Activated naive CD8-positive, alpha-beta T cell treated with anti-CD3 and anti-CD28 coated beads, Interleukin-2, amount 50 U/mL, for 24 hours (primary cell): ENCODE measurements at places on chromosomes 7 and 10.
A peak's percentile ranks its signal among the peaks of the same experiment; 100 is the strongest.

GRCh38 chr10:80260295-80261243 is 28.9 kb downstream of the MAT1A start:
- DNase-seq, result peak; percentile 42

GRCh38 chr10:95451568-95452524 is 109.3 kb downstream of the SORBS1 start:
- no peak for DNase-seq

GRCh38 chr10:50623663-50624412 is at the start of gene SGMS1:
TSS of gene SGMS1 (minus strand) at chr10:50623956. CDS start at chr10:50344114, 279,842 bp downstream.
- peak; percentile 85 for DNase-seq

- DNase-seq, result no peak
Observed at GRCh38 chr7:84196084-84196503, 1.5 kb upstream of the SEMA3A start.

GRCh38 chr7:74223711-74224510 is 14.1 kb downstream of the LAT2 start:
- DNase-seq, result no peak

DNA sequence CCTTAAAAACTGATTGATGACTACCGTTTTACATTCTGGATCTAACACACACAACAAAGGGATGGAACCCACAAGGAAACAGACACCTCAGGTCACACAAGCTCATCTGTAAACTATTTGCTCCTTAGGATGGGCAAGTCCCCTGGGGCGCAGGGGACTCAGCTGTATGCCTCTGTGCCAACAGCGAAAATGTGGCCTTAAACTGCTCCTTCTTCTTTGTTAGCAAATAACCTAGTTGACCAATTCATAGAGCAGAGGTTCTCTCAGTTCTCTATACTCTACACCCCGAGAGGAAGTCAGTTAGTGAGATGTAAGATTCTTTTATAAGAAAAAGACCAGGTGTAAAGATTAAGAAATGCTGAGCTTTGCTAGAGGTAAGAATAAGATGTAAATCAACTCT is 181.9 kb upstream of the PRSS58 start:
- DNase-seq, result no peak

DNA sequence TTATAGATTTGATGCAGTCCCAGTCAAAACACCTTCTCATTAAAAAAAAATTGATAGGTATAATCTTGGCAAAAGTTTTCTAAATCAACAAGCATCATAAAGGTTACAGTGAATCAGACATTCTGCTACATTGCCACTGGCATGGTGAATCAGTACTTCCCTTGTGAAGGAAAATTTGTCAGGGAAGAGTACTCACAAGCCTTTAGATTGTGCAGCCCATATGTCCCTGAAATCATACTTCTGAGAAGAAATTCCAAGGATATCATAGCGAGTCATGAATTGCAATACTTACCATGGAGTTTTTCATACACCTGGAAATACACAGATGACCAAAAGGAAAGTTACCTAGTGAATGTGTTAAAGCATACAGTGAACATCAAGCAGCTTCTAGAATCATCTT is 17.2 kb downstream of the VSTM2A start:
- DNase-seq, result no peak

DNA sequence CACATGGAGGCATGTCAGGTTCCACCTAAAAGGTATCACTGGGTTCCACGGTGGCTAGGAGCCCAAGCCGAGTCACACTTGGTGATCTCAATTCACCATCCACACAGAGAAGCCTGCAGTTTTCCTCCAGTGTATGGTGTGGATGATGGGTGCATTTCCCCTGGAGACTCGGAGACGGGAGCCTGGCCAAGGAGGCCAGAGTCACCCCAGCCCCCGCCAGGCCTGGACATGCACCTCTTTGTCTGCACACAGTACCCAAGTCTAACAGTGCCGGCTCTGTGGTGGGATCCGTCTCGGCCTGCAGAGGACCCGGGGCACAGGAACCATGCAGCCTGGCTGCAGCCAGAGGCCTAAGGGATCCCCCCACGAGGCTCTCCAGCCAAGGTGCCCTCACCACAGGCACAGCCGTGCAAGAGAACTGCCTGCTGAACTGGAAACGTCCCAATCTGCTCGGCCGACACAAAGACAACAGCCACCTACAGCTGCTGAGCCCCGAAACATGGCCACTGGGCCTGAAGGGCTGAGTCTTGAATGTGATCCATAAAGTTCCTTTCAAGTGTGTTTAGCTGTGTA is 75.2 kb downstream of the DIP2C start:
- no peak for DNase-seq

DNA sequence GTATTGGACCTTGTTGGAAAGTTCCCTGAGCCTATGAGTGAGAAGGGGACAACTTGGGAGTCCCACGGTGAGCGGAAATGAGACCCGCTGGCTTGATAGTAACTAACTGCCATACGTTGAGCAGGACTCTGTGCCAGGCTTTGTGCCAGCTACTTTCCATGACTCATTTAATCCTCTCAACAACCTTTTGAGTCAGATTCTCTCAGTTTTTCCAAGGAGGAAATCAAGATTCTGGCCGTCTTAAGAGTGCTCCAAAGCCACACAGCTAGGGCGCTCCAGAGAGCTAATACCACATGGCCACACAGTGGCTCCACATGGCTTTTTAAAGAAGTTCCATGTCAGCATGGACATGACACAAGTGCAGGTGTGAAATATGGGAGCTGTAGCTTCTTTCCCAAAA is 55.7 kb downstream of the NOD1 start:
- peak; percentile 25 for DNase-seq

DNA sequence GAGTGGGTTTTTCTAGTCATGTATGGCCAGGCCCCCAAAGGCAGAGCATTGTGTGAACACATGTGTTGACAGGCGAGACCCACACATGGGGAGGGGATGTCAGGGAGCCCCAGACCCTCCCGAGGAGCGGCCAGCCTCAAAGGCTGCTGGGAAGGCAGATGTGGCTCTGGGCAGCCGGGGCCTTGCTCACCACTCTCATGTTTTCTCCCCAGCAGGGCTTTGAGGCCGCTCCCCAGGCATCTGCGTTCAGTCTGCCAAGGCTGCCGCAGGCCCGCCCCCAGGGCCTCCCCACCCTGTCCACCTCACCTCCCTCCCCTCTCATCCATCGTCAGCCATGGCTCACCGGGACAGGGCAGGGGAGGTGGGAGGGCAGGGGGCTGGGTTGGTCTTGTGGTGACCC is 16.6 kb upstream of the VSIR start:
- DNase-seq, result no peak

GRCh38 chr7:156015237-156016020 is 203.2 kb upstream of the SHH start:
- no peak for DNase-seq

DNA sequence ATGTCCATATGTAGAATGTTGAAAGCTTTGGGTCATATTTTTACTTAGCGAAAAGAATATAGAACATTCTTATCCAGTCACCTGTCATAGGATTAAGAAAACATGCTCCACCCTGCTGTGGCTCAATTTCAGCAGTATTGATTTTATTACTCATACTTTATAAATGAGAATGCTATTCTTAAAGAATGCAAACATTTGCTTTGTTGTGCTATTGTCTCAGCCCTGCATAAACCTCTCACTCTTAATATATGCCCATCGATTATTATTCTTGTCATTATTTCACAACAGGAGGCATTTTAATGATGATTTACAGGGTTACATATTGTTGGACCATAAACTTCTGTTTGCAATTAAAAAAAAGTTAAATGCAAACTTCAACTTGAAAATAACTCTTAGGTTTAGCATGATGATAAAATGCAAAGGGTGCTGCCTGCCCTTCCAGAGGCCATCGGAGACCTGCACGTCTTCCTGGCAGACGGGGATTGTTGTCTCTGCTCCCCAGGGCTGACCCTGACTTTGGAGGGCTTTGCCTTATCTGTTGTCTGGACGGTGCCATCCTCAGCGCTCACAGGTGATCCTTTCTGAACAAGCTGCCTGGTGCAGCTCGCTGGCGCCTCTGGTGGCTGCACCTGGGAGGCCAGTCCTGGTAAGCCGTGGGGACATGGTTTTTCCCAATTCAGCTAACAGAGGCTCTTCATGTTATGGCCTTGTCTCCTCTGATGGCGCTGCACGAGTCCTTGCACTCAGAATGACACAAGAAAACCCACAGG is 50.0 kb upstream of the SHH start:
- no peak for DNase-seq

- no peak for DNase-seq
Observed at GRCh38 chr10:89869180-89869579, 167.8 kb downstream of the KIF20B start.

DNA sequence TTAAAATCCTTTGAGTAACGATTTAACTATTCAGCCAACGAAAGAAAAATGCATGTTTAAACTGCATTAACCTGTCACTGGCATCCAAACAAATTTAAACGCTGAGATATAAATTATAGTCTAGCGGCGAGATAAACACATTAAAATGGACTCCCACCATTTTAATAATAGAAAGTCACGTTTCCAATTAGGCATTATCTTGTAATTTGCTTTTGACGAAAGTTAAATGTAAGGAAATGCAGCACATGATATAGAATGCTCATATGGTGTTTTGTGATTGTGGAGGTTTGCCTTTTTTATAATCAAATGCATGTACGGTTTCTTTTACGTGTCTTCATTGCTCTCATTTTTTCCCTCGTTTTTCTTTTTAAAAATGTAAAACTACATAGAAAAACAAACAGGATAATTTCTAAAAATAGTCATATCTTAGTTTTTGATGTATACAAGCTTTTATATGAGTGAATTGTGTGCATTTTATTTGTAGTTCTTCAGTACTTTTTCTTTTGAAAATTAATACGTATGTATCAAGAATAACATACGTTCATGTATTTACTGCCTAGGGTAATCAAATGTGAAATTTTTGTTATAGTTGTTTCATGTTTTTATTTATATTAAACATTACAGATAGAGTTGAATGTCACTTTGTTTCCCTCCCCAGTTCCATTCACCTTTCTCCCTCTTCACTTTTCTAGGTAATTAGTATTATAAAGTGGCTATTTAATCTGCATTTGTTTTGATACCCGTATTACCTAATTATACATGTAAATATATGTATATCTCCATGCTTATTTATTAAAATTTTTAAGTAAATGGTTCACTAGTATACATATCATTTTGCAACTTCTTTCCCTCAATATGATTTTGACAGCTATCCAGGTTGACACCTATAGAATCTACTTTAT is 1.1 kb upstream of the KLF14 start:
- DNase-seq, result no peak

GRCh38 chr10:25707572-25707971 is 226.5 kb upstream of the MYO3A start:
- DNase-seq, result no peak

- no peak for DNase-seq
Observed at GRCh38 chr7:47664650-47665195, 82.8 kb upstream of the TNS3 start.

DNA sequence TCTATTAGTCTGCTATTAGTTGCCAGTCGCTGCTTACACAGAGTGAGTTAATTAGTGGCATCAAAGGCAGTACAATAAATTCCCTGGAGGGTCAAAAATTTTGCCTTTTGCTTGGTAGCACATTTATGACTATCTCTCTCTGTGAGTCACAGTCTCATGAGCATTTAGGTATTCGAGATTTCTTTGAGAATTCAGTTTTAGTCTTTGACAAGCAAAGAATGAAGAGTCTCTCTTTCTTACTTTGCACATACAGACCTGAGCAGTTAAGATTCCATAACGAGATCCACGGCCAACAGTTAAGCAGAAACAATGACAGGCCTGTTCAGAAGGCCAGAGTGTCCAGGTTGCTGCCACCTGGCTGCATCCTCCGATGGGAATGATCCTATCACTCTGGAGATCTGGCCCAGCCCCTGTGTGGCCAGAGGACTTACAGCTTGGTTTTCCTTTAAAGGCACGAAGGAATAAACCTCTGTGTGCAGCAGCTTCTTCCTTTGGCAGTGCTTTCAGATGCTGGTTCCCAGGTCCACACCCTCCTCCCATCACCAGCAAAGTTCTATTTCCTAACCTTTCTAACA is 80.6 kb downstream of the GLI3 start:
- no peak for DNase-seq

DNA sequence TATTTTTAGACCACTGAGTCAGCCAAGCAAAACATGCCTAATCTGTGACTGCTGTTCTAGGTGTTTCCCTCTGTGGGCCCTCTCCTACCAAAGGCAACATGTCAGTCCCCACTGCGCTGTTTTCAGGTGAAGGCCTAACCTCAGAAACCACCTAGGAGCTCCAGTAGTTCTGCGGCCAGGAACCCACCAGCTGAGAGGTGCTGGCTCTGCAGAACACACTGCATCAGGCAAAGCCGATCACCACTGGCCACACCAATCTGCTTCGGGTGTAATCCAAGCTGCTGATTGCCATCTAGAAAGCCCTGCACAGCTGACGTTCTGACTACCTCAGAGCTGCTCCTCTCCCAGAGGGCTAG is 14.9 kb downstream of the CAMK2G start:
- DNase-seq, result peak; percentile 35

- DNase-seq, result no peak
Observed at GRCh38 chr7:7335215-7335614, 152.9 kb downstream of the C1GALT1 start.

- DNase-seq, result no peak
Observed at GRCh38 chr7:82593780-82594179, 150.2 kb upstream of the CACNA2D1 start.

GRCh38 chr7:50446542-50446960 is 3.6 kb downstream of the FIGNL1 start:
- no peak for DNase-seq

GRCh38 chr10:91564508-91564907 is 68.4 kb downstream of the PPP1R3C start:
- no peak for DNase-seq

- DNase-seq, result no peak
Observed at GRCh38 chr7:131895541-131896164, 339.2 kb upstream of the PODXL start.
